ENCODE measurements at places on chromosomes 4 and X.

- DNase-seq = peak; percentile 68
These were observed 707 bp upstream of the UNC5C start for GRCh38 chr4:95549246-95550114.

GRCh38 chrX:13652287-13652793 lies 601 bp upstream of the TCEANC start:
- DNase-seq = no peak

GRCh38 chr4:183118585-183118984 lies 19.5 kb downstream of the WWC2 start:
- no peak for DNase-seq

GRCh38 chr4:36676139-36677050 lies 395.0 kb downstream of the DTHD1 start:
- no peak for DNase-seq

DNA sequence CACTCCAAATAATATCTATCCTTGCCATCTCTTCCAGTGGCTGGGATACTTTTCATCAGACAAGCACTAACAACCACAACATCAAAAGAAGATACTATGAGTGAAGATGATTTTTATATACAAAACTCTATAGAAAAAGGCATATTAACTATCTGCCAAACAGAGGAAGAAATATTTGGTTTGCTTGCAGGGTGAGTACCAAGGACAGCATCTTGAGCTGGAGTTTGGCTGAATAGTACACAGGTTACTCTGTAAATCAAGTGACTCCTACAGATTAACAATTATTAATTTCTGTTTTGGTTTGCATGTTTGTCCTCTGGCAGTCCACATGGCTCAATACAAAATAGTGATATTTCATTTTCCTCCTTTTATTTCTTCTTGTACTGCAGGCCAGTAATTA lies 248.0 kb downstream of the RBMX2 start:
- DNase-seq = no peak

GRCh38 chr4:104693601-104694201 lies 199.0 kb upstream of the CXXC4 start:
- DNase-seq = no peak

GRCh38 chr4:122378711-122379110 lies at the start of gene ADAD1:
Gene ADAD1 (plus strand): TSS chr4:122379011. CDS start chr4:122380070, 1,059 bp downstream.
- no peak for DNase-seq

GRCh38 chr4:154406018-154406795 lies 85.4 kb downstream of the DCHS2 start:
- DNase-seq = no peak

DNA sequence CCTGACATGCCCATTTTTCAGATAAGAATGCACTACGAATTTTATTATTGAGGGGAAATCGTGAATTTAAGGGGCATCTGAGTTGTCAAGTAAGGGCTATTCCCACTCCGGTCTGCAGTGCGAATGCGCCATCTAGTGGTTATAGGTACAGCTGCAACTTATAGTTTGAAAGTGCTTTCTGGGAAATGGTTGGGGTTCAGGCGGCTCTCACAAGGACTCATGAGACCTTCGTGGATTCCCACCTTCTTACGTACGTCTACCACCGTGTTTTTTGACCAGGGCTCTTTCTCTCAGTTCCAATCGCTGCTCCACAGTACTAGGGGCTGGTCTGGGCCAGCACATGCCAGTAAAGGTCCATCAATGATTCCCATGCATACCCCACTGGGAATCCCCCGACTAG lies 12.3 kb downstream of the MSL3 start:
- DNase-seq = peak; percentile 12

- no peak for DNase-seq
These were observed 13.8 kb downstream of the GALNT7 start for GRCh38 chr4:173182403-173182802.

DNA sequence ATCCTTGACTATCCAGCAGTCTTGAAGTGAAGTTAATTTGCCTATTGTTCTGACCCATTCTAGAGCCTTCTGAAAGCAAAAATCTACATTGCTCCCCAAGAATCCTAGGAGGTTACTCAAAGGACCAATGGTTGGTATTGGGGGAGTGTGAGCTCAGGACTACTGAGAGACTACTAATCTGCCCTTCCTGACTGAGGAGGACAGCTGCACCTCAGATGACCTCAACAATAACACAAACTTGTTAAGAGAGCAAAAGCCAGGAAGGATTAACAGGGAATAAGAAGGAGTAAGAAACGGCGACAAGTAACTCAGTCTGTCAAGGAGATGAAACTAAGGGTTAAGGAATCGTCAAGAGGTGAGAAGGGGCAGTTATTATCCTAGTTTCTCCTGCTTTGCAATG lies 43.4 kb downstream of the IDS start:
- DNase-seq = no peak

DNA sequence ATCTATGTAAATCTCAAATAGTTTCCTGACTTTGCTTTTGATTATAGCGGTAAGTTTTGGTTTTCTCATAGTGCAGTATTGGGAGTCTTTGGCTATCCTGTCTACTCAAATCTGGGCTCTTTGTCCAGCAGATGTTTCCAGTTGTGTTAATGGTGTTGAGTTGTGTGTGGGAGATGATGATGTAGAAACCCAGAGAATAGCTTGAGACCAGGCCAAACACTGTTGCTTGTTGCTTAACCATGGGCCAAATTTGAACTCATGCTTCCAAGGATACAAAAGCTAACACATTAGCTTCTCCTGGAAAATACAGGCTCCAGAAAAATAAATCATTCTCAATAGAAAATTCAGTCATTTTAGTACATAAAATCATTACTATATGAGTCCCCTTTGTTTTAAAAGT lies 82.6 kb upstream of the GYPA start:
- no peak for DNase-seq

DNA sequence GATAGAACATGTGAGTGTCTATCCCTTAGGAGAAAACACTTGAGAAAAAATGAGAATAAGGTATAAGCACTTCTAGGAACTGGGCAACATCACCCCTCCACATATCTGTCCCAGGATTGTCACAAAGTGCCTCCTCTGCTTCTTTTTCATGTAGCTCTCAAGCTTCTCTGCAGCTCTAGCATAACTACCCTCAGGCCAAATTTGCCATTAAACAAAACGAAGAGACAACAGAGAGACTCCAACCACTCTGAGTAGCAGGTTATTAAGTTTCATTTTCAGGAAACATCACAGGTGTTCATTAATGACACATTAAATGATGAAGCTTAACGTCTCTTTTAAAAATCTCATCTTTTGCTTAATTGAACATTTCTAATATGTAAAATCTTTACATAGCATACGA lies 580.0 kb downstream of the GALNTL6 start:
- DNase-seq = no peak

DNA sequence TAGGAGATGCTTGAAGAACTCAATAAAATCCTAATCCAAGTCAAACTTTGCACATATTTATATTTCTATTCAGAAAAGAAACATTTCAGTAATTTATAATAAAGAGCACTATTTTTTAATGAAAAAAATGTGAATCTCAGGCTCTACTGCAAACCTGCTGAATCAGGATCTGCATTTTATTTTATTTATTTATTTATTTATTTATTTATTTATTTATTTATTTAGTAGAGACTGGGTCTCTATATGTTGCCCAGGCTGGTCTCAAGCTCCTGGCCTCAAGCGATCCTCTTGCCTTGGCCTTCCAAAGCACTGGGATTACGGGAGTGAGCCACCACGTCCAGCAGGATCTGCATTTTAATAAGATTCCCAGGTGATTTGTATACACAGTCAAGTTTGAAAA lies 16.0 kb downstream of the SUPT20HL1 start:
- no peak for DNase-seq

GRCh38 chr4:150181536-150181935 lies 103.3 kb downstream of the DCLK2 start:
- no peak for DNase-seq

- no peak for DNase-seq
These were observed 491 bp downstream of the COL4A5 start for GRCh38 chrX:108439961-108440696.

DNA sequence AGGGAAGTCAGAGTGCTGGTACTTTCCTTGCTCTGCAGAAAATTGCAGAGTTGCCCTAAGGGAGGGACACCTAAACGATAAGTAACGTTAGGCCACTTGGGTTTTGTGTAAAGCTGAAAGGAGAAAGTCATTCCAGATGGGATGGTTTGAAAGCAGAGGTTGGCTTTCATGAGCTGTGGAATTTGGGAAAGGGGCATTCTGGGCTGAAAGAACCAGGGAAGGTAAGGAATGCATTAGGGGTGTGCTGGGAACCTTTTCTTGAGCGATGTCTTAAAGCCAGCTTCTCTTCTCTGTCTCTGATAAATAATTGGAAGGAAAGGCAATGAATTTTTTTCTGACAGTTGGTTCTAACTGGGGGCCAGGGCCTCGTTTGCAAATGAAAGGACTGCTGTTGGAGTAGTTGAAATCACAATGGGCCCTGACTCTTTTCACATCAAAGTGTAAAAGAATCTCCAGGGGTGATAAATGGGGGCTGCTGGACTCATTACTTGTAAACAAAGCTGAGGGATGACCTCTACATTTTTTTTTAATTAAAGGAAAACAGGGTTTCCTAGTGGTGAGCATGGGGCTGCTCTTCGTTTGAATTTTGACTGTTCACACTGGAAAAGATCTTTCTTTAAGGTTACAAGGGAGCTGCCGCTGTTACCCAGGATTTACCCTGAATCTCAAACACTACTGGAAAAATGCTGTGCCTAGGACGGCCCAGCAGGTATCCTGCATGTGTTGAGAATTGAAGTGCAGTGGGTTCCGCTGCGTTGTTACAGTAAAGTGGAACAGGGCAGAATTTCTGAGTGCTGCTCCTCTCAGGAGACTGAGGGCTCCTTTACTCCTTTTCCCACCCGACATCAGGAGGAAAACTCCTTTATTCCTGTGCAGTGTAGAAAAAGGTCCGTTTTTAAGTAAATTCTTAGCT lies 25.0 kb downstream of the AFF1 start:
- no peak for DNase-seq

DNA sequence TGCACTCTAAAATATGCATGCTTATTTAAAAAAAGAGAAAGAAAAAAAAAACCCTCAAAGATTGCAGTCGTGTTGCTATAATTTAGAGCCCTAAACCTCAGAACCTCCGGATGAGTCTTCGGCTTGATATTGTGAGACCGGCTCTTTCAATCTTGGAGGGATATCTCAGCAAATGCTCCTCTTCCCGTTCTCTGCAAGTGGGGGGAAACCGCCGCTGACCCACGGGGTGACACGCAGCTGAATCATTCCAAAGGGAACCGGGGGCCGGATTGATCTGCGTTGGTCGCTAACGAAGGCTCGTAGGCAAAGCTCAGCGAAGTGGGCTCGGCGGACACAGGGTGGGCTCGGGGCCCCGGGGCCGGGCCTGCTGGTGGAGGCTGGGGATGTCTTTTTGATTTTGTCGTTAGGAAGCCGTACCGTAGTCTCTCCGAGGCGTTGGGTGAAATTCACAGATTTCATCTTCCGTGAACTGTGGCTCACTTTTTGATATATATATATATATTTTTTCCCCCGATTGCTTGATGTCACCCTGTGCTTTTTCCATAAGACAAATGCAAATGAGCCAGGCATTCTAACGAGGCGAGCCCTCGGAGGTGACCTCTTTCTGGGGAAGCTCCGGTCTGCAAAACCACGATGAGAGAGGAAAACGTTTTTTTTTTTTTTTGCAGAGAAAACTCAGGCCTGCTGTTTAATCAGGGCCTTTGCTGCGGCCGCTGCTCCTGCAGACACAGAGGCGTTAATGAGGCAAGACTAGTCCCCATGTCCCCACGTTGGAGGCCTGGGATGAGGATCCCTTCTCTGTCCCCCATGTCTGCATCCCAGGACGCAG lies 110.7 kb upstream of the PPP2R3B start:
- no peak for DNase-seq

GRCh38 chr4:7805533-7806337 lies 133.9 kb downstream of the AFAP1 start:
- DNase-seq = no peak

- DNase-seq = no peak
These were observed at the start of gene LPAR4 for GRCh38 chrX:78747489-78747888. Gene LPAR4 (plus strand): TSS chrX:78747720. CDS start chrX:78754870, 7,150 bp downstream.

DNA sequence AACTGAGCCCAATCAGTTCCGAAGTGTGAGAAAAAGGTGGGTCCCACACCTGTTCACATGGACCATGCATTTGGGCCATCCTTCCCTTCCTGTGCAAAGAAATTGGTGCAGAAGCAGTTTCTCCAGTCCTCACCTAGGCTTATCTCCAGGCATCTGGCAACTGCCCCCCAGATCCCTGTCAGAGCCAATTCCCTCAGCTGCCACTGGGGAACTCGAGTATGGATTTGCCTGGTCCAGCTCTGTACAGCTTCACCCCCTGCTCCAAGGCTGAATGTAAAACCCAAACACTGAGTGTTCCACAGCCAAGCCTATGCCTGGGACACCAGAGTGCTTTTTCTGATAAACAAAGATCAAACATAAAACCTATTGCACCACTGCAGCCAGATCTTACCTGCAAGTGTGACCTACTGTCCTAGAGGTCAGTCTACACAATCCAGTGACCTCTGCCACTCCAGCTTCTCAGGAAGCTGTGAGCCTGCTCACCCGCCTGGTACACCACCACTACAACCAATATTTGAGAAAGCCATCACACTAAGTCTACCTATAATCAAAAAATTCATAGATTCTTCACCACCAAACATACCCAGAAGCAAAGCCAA lies 136.4 kb downstream of the STPG2 start:
- no peak for DNase-seq

GRCh38 chr4:153154007-153154975 lies 50.0 kb upstream of the TRIM2 start:
- DNase-seq = no peak

DNA sequence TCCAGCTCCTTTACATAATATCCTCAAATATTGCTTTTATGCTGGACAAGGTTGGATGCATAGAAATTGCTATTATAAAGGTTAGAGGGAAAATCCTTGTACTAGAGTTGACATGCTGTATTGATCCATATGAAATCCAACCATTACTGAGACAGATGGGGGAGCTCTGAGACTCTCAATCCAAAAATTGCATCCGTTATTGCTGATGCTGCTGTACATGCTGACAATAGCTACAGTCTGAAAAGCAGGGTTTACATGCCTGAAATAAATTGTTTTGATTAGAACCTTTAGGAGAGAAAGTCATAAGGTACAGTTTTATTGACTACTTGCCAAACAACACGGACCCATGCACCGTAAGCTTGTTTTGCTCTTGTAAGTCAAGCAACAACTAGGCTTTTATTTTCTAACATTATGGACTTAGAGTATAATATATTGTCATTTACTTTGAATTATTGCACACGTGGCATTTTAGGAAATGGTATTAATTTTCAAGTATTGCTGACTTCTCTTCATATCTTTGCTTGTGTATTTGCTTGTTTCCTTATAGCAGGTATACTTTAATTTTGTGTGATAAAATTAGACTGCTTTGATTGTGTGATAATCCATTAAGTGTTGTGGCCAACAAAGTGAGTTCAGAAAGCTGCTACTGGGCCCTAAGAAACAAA lies 1365.2 kb downstream of the STIM2 start:
- DNase-seq = no peak
